ENCODE measurements at places on chromosomes 16 and 17.

- no peak for DNase-seq
Measured at GRCh38 chr17:67246653-67247415, 1.8 kb upstream of the HELZ start.

DNA sequence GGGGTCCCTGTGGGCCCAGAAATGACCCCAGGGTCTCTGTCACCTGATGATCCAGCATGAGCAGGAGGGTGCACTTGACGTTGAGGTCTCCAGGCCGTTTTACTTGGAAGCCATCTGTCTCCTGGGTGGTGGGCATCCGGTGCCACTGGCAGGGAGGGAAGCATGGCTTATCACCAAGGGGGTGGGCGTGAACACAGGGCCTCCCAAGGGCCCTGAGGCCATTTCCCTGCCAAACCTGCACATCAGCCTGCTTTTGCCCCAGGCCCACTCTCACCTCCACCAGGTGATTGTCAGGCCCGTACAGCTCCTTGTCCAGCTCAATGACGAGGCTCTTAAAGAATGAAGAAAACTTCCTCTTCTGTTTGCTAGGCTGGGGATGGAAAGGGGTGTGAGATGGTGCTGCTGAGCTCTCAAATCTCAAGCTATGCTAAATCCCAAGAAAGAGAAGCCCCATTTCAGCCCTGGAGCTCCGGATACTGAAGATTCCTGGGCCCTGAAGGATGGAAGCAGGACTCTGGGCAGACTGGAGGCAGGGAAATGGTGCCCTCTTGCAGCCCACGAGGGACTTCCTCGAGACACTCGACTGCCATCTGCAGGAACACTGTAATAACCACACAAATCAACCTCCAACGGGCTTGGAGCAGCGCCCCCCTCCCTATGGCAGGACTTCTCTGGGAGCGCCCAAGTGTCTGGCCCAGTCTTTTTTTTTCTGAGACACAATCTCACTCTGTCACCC is 7.1 kb upstream of the FTSJ3 start:
- peak; percentile 81 for DNase-seq

DNA sequence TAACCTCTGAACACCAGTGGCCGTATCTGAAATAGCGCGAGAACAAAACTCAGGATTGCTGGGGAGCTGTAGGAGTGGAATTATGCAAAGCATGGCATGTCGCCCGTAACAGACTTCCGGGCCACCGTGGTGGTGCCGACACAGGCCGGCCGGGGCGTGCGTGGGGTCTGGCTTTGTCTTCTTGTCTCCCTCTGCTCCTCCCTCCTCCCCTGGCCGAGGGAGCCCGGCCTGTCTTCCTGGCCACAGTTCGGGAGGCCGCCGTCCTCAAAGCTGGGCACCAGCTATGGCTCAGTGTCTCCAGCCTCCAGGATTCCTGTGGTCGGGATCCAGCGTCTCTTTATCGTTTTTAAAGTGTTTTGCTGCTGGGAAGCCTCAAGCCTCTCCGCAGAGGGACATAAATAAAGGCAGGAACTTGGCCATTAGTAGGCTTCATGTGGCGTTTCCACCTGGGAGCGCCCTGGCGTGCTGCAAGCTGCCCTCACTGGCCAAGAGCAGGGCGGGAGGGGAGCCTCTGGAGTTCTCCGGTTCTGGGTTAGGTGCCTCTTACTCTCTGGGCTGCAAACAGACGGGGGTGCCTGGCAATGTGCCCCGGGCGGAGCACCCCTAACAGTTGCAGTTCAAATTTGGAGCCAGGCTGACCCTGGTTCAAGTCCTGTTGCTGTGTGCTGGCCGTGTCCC is 22.0 kb upstream of the NPTX1 start:
- DNase-seq, result peak; percentile 80

- no peak for DNase-seq
Measured at GRCh38 chr17:44384823-44385286, 4.6 kb downstream of the ITGA2B start.

DNA sequence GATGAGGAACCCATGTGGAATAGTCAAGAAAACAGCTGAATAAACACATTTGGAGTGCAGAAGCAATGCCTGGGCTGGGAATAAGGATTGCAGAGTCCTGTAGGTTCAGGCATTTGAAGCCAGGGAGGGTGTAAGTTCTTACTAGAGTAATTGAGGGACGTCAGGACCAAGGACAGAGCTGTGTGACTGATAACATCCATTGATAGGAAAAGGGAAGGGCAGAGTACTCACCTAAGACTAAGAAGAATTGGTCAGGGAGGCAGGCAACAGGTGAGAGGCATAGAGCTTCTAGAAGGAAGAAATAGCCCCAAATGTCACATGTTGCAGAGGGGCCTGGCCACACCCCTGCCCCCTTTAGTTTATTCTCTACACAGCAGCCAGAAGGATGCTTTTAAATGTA is 79.8 kb upstream of the TMEM132E start:
- DNase-seq, result peak; percentile 9

GRCh38 chr17:28710861-28711722 is 596 bp downstream of the PROCA1 start:
- peak; percentile 80 for DNase-seq

GRCh38 chr17:41339571-41340172 is 11.0 kb downstream of the KRT33A start:
- DNase-seq, result no peak

- peak; percentile 99 for DNase-seq
Measured at GRCh38 chr17:57875290-57876022, 25.6 kb upstream of the MRPS23 start.

- DNase-seq, result no peak
Measured at GRCh38 chr16:73050201-73051099, 2.5 kb upstream of the ZFHX3 start.

- DNase-seq, result peak; percentile 17
Measured at GRCh38 chr16:64292953-64293352, 828.9 kb downstream of the CDH11 start.

DNA sequence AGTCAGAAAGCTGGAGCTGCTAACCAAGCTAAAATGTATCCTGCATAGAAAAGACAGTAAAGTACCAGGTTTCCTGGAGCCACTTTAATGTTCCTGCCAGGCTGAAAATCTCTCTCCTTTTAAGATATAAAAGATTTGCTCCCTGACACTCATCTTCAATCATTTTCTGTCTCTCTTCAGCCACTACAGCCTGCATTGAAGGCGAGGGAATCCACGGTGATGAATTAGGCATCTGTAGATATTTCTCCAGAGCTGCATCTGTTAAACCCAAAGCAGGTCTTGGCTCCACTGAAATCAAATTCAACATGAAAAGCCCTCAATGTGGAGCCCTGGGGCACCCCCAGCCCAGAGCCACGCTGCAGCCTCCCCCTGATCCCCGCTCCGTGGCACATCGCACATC is 94.7 kb upstream of the CRHR1 start:
- no peak for DNase-seq

- DNase-seq, result no peak
Measured at GRCh38 chr17:67648032-67648905, 69.5 kb upstream of the NOL11 start.

DNA sequence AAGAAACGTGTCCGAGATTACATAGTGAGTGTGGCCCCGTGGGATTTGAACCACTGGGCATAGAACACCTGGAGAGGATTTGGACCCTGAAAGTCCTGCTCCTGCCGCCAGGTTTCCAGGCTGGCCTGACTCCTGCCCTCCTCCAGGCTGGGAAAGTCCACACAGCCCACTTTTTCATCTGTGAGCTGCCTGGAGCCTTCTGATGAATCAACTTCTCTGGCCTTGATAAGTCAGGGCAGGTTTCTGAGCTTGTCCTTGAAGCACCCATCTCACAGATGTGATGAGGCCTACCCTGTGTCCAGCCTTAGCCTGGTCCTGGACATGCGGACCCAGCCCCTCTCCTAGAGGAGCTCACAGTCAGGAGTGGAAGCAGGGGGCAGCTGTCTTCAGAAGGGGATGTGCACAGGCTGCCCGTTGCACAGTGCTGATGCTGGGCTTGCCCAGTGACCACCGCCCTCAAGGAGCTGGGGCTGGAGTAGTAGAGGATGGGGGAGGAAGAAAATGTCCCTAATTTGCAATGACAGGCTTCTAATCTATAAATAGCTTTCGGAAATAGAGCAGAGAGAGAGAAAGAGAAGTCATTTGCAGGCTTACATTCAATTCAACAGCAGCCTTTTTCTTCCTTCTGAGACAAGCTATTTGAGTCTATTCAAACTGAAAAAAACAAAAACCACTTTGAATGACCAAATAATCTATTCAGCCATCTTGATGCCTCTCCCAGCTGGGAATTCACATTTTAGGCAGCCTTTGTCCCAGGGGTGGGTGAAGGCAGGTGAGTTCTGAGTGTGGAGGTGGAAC is 73.5 kb upstream of the DNAJA2 start:
- DNase-seq, result no peak

DNA sequence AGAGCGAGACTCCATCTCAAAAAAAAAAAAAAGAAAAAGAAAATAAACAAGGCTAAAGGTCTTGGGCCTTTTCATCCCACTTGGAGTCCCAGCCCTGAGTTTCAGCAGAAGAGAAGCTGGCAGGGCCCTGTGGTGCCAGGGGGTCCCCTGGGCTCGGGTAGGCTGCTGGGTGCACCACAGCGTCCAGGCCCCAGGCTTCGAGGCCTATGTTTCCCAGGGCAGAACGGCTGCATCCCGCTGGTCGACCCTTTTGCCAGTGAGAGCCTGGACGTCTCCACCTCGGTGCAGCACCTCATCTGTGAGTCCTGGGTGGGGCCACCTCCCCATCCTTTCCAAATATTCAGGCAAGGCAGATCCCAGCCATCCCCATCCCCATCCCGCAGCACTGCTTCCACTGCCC is 2.2 kb downstream of the TMEM235 start:
- no peak for DNase-seq

DNA sequence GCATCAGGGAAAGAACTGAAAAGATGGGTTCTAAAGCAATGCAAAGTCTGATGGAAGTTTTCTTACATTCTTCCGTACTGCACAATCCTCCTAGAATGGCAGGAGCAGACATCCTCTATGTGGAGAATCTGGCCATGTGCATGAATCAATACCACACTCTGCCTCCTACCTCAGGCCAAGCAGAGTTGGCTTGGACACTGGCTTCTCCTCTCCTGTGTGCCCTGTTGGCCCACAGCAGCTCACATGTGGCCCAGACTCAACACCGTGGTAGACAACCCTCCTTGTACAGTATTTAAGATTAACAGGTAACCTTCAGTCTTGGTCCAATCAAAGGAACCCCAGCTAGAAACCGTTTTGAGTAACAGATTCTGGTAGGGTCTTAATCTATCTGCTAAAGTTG is 101.9 kb downstream of the ZFHX3 start:
- no peak for DNase-seq

- DNase-seq, result peak; percentile 91
Measured at GRCh38 chr16:87966064-87966645, 14.9 kb downstream of the BANP start.

DNA sequence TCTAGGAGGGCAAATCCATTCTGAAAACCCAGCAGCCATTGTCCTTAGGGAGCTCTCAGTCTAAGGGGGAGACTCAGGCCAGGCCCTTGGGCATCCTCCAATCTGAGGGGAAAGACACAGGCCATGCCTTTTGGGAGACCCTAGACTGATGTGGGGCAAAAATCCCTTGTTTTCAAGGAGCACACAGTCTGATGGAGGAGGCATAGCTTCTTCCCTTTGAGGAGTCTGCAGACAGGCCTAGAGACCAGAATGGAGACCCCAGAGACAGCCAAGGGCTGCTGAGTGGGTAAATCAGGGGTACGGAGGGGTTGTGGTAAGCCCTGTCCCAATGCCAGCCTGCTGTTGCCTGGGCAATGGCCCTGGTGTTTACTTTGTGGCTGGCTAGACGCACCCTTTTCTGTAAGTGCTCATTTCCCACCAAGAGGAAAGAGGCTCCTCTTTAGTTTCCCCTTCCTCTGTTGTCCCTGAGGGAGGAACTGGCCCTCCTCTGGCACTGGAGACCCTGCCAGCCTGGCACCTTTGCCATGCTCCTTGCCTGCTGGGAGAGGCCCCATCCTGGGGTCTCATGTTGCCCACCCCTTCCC is 19.3 kb downstream of the ARHGAP23 start:
- DNase-seq, result peak; percentile 21

GRCh38 chr17:20706751-20707373 is 127.3 kb downstream of the CDRT15L2 start:
- DNase-seq, result no peak

- DNase-seq, result peak; percentile 23
Measured at GRCh38 chr16:67006930-67007658, 18.7 kb downstream of the CES4A start.

DNA sequence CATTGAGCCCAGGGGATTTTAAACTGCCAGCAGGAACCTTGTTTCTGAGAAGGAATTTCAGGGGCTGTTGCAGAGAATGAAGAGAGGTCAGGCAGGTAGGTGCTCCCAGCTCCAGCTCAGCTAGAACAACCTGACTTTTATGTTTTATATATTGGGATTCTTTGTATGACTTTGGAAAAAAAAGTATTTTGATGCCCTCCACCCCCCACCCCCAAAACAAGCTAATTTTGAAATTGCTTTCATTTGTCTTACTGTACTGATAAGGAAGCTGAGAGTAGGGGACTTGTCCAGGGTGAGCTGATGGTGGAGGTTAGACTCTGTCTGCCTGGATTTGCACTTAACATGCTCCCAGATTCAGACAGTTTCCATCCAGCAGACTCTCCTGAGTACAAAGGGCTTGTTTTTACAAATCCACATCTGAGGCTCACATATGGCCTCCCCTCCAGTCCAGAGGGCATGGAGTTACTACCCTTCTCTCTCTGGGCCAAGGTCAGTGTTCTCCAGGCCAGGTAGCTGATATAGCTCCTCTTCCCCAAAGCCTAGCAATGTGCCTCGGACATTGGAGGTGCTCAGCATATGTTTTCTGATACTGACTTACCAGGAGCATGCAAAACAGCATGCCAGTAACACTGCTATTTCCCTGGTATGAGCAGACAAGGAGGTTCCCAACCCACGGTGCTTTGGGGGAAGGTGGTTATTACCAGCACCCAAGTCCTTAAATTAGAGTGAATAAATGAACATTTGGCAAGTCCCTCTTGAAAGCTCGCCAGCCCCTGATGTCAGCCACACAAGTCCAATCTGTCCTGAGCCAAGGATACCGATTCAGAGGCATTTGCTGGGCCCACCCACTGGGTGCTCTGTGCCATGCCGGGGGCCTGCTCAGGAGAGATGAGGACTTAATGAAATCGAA is 11.3 kb downstream of the STX1B start:
- DNase-seq, result peak; percentile 60

DNA sequence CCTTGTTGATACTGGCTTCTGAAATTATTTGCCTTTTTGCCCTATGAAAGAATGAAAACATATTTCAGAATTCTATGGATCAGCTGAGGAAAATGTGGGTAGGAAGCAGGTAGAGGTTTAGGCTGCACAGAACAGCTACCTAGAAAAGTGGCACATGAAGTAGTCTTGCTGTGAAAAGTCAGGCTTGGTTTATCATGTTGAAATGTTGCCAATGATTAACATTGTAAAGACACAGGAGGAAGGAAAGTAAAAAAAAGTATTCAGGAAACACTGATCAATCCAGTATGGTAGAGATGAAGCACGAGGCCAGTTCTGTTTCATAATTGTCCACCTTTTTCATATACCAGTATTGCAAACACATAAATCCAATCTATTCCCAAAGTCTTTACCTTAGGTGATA is 29.9 kb downstream of the ABCA6 start:
- no peak for DNase-seq
